Urinary bladder (tissue), 4 donors: ENCODE measurements at places on chromosomes 5 and 9. TPM values are rescaled to one million over a fixed set of nuclear protein-coding genes. Genes with fewer than 3 reads are reported as not detected.

CCDC192 gene
- polyA plus RNA-seq = 0.41 TPM

PDE8B gene
- polyA plus RNA-seq = 2.4 TPM

DNA sequence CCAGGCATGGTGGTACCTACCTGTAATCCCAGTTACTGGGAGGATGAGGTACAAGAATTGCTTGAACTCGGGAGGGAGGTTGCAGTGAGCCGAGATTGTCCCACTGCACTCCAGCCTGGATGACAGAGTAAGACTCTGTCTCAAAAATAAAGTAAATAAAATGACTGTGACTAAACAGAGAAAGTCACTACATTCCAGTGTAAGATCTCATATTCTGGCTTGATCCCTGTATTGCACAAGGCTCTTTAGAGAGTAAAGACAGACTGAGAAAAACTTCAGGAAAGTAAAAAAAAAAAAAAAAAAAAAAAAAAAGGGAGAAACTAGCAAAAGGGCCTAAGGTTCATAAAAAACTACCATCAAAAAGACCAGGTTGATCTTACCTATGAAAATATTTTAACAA is 106.6 kb upstream of the PJA2 start:
- no peak for DNase-seq

GRCh38 chr5:6675784-6676491 is 37.3 kb upstream of the TENT4A start:
- no peak for DNase-seq

DNA sequence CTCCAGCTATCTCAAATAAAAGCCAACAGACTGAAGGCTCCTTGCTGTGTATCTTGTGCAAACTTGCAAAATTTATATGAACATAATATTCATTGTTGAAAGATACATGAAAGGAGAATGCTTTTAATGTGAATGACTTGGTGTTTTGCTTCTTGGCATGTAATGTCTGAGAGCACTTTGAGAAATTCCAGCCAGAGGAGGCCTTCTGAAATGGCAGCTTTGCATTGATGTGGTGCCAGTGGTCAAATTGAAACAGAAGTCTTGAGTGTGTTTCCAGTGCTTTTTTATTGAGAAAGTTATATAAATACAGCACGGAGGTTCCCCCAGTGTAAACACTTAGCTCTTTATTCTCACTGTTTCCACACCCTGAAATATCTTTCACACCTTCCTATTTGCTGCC is 182.1 kb downstream of the ADCY2 start:
- DNase-seq = no peak

- no peak for DNase-seq
Measured at GRCh38 chr9:123425261-123425821, 69.3 kb downstream of the CRB2 start.

- no peak for DNase-seq
Measured at GRCh38 chr5:77743181-77743580, 33.0 kb downstream of the TBCA start.

- no peak for DNase-seq
Measured at GRCh38 chr5:74950836-74951515, 84.8 kb upstream of the FAM169A start.

- no peak for DNase-seq
Measured at GRCh38 chr5:38670066-38670465, 113.6 kb upstream of the LIFR start.

- no peak for DNase-seq
Measured at GRCh38 chr5:4576161-4576748, 563.9 kb upstream of the ADAMTS16 start.
